ENCODE measurements at places on chromosomes 7 and 10. TPM values are rescaled to one million over a fixed set of nuclear protein-coding genes. Genes with fewer than 3 reads are reported as not detected.

SOSTDC1 gene
- total RNA-seq, result not detected

CCDC126 gene
- 18.7 TPM for total RNA-seq

A1CF gene
- 0.05 TPM for total RNA-seq

NPC1L1 gene
- 0.35 TPM for total RNA-seq

MUC3A gene
- total RNA-seq, result 0.75 TPM

SLC16A9 gene
- 1.1 TPM for total RNA-seq

DNA sequence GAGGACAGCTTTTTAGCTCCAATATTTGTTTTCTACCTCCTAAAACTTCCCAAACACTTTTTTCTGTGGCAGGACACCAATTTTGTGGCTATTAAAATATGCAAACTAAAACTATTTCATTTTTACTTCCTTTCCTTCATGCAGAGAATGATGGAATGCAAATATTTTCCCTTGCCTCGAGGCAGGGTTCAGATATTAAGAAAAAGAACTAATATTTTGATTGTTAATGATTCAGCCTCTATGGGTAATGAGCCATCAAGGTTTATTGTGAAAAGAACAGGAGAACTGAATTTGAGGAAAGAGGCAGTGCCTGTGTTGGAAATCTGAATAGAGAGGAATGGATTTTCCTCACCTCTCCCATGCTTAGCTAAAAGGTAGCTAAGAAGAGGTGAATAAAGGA, 43.1 kb upstream of the CASD1 start:
- DNase-seq, result peak; percentile 28

DNA sequence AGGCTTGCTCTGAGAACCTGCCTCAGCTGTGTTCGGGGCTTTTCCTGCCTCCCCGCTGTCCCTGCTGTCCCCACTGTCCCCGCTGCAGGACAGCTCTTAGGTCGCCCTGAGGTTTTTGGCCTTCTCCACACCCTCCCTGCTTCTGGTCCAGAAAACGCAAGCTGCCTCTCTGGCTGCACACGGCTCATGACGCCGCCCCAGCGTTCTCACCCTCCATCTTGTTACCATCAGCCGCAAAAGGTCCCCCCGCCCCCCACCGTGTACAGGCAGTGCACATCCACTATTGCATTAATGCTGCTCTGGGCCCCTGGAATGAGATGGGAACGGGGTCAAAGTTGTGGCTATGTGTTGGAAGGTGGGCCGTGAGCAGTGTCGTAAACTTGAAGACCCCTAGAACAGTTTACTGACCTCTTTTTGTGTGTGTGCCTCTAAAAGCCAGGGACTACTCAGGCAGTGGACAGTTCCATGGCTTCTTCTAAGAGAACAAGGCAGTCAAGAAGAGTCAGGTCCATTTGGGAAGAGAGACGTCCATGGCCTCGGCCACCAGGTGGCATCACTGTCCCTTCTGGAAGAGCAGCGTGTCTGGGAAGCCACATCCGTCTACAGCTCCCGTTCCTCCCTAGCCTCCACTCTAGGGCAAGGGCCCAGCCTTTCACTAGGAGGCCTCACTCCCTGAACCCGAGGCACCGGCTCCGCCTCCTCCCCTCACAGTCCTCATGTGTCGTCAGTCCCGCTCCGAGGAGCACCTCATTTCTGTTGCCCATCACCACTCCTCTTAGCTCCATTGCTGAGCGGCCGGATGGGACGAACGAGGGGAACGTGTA, 38.5 kb upstream of the MKRN1 start:
- peak; percentile 76 for DNase-seq

DNA sequence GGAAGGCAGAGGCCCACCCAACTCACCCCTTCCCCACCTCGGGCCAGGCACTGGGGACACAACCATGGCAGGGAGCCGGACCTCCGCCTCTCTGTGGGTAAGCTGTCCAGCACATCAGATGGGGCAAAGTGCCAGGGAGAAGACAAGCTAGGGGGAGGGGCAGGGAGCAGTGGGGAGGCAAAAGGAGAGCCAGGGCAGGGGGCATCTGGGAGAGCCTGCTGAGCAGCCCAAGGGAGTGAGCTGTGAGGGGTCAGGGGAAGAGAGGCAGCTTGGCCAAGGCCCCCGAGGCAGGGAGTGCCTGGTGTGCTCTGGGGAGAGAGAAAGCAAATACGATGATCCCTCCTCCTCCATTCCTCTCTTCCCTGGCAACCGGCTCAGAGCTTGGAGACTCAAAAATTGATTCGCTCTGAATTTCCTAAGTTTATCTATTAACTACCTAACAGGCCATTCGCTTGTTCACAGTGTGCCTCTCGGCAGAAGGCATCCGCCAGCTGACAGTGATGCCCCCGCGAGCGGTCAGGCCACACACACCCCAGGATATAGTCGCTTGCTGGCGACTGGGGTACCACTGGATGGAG, 4.5 kb downstream of the CAMK2B start:
- DNase-seq, result peak; percentile 55

GRCh38 chr7:30331338-30331737, 46.9 kb downstream of the ZNRF2 start:
- no peak for DNase-seq

DNA sequence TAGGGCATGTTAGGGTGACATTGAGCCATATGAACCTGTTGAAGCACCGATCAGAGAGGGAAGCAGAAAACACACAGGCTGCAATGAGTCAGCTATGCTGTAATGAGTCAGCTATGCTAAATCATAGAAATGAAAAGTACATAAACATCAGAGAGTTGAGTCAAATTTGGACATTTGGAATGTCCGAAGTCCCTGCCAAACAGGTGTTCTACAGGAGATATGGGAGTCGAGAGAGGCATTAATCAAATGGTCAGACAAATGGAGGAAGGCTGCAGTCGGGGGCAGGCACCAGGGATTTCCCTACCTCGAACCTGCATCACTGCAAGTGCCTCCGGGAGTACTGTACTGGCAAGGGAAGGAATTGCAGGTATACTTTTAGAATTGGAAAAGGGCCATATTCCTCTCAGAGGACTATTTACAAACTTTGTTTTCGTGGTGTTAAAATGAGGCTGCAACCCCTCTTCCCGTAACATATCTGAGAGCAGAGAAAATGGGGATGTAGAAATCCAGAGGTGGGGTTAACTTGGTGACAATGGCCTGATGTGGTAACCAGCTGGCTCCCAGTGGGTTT, 8.8 kb upstream of the ZC3HAV1 start:
- DNase-seq, result peak; percentile 80

DNA sequence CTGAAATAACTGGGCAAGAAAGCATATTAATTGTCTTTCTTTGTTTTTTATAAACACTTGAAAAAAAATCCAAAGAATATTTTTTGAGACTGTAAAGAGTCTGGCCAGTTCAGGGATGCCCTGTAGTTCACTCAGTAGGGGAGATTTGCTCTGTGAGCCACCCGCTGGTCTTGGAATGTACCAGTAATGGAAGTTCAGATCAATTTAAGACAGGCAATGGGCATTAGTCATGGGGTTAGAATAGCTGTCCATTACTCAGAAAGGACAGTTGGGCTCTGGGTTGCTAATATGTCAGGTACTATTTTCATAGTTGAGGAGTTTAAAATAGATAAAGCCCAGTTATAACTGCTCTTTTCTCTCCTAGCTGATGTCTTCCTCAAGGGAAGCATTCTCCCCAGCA, 38.7 kb downstream of the A1CF start:
- peak; percentile 33 for DNase-seq
